ENCODE measurements at places on chromosomes 12 and 14.

- no peak for DNase-seq
These were observed 73.3 kb upstream of the HECTD1 start for GRCh38 chr14:31280871-31281220.

DNA sequence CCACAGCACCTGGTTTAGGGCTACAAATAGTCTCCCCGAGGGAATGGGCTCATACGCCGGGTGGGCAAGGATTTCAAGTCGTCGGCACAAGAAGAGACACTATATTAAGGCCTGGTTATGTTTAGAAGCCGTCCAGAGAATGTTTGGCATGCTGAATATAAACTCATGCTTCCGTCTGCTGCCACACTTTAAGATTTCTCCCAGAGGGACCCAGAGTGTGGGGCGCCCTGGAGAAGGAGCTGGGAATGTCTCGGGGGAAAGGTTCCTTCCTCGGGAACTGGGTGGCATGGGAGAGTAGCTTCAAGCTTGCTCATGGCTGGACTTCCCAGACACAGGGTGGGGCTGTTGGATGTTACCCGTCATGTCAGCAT is 295.7 kb downstream of the CACNA1C start:
- DNase-seq = no peak

- DNase-seq = no peak
These were observed 62.8 kb upstream of the FOXN3 start for GRCh38 chr14:89479802-89480201.

DNA sequence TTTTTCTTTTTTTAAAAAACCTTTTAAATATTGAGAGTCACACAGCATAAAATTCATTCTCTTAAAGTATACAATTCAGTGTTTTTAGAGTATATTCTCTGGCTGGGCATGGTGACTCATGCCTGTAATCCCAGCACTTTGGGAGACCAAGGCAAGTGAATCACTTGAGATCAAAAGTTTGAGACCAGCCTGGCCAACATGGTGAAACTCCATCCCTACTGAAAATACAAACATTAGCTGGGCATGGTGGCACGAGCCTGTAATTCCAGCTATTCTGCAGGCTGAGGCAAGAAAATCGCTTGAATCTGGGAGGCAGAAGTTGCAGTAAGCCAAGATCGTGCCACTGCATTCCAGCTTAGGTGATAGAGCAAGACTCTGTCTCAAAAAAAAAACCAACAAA is 68.4 kb upstream of the BCAT1 start:
- DNase-seq = no peak

- no peak for DNase-seq
These were observed 184.9 kb upstream of the MYL2 start for GRCh38 chr12:111105294-111105693.

GRCh38 chr12:68776976-68777610 is 30.9 kb upstream of the MDM2 start:
- DNase-seq = no peak

DNA sequence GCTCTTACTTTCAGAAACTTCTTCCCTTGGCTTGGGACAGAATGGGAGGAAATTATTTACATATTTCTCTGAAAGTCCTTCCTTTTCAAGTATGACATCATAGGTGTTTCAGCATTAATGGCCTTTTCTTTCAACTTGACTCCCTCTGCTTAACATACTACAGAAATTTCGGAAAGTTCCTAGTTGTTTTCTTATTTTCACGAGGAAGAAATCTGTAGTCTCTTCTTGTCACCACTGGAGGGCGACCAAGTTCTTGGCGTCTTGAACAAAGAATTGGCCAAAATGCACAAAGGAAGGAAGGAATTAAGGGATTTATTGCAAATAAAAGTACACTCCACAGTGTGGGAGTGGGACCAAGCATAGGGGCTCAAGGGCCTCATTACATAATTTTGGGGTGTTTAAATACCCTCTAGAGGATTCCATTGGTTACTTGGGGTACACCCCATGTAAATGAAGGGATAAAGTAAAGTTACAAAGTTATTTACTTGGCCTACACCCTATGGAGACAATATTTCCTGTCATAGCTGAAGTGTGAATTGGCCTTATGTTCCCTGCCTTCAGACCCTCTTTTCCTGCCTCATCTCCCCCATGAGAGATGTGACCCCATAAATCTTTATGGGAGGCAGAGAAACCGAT is 70.4 kb downstream of the RPL10L start:
- DNase-seq = peak; percentile 48

DNA sequence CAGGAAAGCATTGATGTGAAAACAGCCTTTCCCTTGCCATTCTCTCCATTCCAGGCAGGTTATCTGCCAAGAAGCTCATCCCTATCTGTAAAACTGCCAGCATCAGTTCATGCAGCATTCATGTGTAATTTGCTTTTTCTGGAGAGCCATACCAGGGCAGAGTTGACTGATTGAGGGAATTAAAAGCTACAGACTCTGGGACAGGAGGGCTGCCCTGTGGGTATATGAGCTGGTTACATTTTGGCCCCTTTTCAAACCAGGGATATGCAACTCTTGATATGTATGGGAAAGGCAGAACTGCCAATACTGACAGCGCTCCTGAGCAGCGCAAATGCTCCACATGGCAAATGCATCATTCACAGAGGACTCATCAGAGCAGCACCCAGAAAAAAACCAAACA is 53.7 kb downstream of the SYT1 start:
- no peak for DNase-seq

DNA sequence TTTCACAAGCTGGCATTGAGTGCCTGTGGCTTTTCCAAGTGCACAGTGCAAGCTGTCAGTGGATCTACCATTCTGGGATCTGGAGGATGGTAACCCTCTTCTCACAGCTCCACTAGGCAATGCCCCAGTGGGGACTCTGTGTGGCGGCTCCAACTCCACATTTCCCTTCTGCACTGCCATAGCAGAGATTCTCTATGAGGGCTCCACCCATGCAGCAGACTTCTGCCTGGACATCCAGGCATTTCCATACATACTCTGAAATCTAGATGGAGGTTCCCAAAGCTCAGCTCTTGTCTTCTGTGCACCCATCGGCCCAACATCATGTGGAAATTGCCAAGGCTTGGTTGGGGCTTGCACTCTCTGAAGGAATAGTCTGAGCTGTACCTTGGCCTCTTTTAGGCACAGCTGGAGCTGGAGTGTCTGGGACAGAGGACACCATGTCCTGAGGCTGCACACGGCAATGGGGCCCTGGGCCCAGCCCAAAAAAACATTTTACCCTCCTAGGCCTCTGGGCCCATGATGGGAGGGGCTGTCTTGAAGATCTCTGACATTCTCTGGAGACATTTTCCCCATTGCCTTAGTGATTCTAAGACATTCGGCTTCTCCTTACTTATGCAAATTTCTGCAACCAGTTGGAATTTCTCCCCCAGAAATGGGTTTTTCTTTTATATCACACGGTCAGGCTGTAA is 313.3 kb upstream of the SFSWAP start:
- no peak for DNase-seq

DNA sequence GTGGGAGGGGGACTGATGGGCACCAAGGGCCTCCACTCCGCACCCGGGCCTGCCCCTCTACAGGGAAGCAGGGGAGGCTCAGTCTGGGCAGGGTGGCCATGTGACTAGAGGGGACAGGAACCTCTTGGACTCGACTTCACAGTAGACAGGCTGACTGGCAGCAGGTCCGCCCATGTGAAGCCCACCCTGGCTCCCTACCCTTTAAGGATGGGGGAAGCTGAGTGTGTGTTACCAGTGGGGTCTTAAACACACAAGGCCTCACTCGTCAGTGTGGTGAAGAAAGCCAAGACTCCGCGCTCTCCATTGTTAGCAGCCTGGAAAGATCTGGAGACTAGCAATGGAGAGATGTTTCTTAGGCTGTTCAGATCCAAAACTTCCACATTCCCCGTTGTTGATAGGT is 52.4 kb downstream of the ANAPC7 start:
- no peak for DNase-seq

GRCh38 chr12:55652352-55652751 is 15.7 kb downstream of the OR10P1 start:
- DNase-seq = no peak

DNA sequence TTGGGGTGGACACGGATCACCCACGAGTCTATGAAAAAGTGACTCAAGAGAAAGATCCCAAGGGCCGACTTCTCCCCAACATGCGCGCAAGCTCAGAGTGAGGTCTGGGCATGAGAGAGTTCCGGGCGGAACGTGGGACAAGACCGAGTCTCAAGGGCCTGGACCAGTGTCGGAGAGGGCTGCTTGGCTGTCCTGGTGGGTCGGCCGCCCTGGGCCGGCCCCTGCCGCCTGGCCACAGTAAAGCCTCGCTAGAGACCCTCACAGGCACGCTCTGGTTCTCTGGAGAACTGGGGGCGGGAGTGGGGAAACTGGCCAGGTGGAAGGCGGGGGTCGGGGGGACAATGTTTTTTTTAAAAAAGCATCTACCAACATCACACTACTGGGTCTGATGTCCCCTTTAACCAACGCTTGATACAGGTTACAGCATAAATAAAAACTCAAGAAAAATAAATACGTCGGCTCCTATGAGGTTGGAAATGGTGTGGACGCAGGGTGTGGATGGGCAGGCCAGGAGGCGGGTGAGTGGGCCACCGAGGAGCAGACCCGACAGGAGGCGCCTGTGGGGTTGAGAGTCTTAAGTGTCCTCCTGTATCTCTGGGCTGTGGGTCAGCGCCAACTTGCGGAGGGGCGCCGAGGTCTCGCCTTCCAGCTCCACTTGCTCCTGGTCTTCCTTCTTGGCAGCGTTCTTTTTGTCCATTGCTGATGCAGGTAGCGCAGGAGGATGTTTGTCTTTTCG is 74.7 kb downstream of the KLHL28 start:
- DNase-seq = no peak

DNA sequence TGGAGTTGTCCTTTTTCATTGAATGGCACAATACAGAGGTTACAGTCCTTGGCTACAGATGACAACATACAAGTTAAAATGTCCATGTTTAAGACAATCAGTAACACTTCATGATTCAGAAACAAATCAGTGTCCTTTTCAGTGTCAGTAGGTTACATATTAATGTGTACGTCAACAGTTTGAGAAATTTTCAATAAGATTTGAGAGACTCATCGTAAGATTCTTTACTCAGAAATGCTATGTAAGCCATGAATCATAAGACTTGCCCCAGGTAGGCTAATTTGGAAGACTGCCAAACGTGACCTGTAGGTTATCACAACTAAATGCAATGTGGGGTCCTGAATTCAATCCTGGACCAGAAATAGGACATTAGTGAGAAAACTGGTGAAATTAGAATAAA is 3.5 kb downstream of the RDH12 start:
- no peak for DNase-seq

DNA sequence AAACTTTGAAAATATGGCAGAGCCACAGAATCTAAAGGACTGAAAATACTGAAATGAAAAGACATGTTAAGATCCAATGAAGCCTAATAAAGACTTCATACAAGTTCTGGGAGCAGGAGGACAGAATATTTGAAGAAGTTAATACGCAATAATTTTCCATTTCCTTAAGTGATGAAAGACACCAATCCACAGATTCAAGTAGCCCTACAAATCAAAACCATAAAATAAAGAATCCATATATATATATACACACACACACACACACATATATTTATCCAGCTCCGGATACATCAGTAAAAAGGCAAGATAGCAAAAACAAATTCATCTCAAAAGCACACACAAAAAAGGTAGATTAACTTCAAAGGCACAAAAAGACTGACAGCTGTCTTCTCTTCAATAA is 5.7 kb downstream of the NAP1L1 start:
- DNase-seq = no peak

DNA sequence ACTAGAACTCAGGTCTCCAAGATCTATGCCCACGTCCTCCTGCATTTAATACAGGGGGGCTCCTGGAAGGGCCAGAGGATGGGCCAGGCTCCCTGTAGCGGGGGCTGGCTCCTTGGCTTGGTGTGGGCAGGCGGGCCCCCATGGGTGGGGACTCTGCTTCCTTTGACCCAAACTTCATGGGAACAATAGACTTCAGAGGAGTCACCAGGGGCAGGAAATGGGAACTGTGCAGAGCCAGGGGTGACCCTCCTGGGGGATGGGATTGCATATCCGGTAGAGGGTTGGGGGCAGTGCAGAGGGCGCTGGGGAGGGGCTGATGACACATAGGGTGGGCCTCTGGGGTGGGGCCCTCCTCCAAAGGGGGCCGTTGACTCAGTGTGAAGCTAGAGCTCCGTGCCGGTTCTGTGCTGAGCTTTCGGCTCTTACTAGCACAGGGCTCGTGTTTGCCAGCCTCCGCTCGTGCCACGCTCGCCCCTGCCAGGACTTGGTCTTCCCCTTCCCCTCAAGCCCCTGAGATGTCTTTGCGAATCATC is 4.6 kb downstream of the TEAD4 start:
- no peak for DNase-seq

GRCh38 chr12:84480803-84481202 is 431.8 kb downstream of the SLC6A15 start:
- no peak for DNase-seq

DNA sequence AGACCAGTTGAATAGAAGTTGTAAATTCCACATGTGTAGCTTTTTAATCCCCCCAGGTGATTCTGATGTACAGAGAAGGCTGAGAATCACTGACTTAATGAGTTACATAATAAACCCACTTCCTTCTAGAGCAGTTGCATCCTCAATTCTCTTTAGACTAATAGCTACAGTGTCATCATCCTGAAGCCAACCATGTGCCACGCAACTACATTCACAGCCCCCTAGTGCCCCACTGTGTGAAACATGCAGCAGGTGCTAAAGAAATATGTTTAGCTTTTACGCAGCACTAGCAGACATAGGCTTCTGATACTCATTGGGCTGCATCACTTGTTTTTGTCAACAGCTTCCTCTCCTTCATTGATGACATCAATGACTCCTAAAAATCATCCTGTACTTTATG is 1168.3 kb downstream of the BCL11B start:
- DNase-seq = no peak

DNA sequence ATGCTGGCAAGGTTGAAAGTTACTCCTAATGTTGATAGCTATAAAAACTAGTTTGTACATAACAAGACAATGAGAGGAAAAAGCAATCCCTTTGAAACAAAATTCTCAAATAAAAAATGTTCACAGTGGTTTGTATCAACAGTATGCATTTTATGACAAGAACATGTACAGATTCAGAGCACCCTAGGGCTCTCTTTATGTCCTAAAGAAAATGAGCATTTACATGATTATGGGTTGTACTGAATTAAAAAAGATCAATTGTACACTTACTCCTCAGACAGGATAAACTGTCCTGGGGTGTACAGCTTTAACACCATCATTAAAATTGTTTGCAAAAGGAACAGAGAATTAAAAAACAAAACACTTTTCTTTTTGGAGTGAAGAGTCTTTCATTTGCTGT is 22.2 kb downstream of the PPP1CC start:
- no peak for DNase-seq

DNA sequence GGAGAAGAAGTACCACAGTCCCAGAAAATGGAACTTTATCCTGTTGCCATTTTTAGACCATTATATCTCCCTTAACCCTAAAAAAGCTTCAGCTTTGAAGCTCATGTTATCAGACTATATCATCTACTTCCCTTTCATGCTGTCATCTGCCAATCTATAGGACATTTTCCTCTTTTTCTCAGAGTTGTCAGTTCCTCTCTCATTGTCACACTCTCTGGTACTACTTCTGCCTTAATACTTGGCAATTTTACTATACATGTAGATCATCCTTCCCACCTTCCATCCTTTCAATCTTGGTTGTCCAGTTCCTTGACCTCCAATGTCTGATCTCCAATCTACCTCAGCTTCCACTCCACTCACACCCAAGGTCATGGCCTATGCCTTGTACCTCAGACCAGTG is 57.4 kb downstream of the SLC15A5 start:
- no peak for DNase-seq

Measured in spinal cord (tissue), 10 donors.